ENCODE measurements at places on chromosomes 5 and 9.

GRCh38 chr5:58357121-58357520 lies 102.8 kb downstream of the PLK2 start:
- DNase-seq = no peak

DNA sequence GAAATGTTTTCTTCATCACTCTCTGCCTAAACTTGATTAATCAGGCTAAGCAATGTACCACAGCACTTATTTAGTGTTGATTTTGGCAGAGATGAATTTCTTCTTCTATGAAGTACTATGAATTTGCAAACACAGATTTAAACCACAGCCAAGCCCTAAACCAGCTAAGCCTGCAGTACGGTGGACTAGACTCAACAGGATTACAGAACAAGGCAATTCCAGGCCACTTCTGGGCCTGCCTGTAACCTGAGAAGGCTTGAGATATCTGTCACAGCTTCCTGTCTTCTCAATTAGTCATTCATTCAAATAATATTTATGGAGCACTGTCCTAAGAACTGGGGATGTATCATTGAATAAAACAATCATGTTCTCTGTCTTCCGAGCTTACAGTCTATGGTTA lies 32.4 kb upstream of the CAST start:
- no peak for DNase-seq

DNA sequence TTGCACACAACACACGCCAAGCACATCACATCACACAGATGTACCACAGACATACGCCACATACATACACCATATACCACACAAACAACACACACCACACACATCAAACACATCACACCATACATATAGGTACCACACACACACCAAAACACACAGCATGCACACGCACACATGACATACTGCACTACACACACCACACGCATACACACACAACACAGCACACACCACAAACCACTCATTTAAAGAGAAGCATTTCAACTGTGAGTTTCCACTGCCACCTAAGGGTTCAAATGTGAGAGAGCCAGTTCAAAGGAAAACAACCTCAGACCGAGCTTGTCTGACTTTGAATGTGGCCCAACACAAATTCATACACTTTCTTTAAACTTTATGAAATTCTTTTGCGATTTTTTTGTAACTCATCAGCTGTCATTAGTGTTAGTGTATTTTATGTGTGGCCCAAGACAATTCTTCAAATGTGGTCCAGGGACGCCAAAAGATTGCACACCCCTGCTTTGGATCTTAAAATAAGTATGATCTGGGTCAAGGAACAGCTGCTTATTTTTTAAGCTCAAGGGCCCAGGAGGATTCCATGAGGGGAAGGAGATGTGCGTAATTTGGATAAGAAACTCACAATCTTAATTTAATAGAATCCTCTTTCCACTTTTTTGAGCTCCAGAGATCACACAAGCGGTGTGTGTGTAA lies 494.6 kb downstream of the GADD45G start:
- no peak for DNase-seq

GRCh38 chr9:438961-439768 lies 224.5 kb downstream of the DOCK8 start:
- DNase-seq = no peak

GRCh38 chr5:151285683-151286082 lies 17.9 kb downstream of the SLC36A3 start:
- DNase-seq = no peak

- no peak for DNase-seq
These were observed 59.7 kb downstream of the OSMR start for GRCh38 chr5:38905516-38905915.

- no peak for DNase-seq
These were observed 92.6 kb downstream of the TMEM174 start for GRCh38 chr5:73265641-73266040.

DNA sequence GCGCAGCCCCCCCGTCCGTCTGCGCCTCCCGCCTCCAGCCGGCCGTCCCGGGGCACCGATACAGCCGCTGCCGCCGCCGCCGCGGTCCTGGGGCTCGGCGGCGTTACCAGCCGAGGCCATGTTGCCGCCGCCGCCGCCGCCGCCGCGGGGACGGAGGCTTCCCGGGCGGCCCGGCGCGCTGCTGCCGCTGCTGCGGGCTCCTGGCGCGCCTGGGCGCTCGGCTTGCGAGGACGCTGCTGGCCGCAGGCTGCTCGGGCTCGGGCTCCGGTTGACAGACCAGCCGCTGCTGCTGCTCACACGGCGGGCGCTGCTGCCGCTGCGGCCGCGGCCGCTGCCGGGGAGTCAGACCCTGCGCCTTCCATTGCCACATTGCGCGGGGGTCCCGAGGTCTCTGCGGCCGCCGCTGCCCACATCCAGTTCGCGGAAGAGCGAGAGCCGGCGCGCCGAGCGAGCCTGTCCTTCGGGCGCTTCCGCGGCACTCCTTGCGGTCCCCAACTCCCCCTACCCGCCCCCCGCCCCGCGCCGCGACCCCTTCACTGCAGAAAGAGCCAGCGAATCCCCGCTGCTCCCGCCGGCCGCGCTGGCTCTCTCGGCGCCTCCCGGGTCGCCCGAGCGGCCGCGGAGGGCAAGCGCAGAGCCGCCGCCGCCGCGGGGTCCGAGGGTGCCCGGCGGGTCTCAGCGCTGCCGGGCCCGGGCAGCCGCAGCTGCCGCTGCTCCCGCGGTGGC lies 8.4 kb downstream of the PTCH1 start:
- DNase-seq = peak; percentile 54
